ENCODE measurements at places on chromosomes 4 and X.

DNA sequence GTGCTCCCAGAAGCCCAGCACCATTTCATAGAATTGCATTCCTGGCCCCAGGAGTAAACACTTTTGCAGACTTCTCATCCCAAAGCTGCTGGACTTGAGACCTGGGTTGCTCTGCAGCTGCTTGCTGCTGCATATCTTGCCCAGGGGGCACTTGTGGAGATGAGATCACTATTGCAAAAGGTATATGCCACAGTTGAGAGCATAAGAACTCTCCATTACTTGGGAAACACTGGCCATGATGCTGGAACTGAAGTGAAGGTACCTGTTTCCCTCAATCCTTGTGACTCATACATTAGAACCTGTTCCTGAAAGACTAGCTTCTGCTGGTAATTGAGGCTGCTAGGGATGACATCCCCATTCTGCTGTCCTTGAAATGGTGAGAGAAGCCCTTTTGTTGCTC is 43.1 kb upstream of the WDR1 start:
- DNase-seq, result peak; percentile 54

GRCh38 chr4:156505341-156505955 is 466.2 kb downstream of the PDGFC start:
- DNase-seq, result no peak

DNA sequence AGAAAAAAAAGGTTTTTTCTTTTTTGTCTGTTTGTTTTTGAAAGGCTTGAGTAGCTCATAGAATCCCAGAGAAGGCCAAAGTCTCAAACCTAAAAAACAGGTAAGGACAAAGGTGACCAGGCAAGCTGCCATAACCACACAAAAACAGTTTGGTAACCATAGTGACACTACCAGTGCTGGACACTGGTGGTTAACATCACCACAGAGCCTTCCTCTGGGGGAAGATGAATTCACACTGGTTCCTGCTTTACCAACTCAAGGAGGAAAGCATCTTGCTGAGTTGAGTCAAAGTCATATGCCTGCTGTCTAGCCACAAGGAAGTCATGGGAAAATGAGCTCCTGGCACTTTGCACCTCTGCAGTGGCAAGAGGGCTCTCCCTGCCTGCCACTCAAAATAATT is 32.5 kb downstream of the IDS start:
- no peak for DNase-seq

DNA sequence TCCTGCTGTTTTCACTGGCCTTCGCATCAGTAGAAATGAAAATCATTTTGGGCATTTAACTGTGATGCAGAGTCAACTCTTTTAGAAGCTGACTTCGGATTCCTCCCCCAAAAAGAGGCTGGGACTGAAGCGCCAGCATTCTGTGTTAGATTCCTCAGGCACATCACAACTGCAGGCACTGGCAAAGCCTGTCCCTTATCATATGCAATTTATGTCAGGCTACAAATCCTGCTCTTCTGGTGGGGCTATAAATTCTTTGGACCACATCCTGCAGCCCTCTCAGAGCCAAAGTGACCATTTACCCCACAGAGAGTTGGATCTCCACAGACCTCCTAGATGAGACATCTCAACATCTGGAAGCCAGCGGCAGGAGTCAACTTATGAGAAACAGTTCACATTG is 138.4 kb downstream of the CBR4 start:
- no peak for DNase-seq

- DNase-seq, result no peak
These were observed 56.8 kb downstream of the CXCL13 start for GRCh38 chr4:77662396-77662795.

DNA sequence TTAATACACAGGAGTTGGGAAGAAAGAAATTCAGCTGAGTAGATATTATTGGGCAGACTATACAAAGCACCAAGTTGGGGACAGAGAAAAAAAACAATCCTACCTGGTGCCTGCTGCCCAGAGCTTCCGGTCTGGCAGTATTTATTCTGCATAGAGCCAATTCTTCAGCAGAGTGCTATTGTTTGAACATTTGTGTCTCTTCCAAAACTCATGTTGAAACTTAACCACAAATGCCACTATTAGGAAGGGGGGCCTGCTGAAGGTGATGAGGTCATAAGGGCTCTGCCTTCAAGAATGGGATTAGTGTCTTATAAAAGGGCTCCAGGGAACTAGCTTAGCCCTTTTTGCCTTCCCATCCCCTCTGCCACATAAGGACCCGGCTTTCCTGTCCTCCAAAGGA is 136.2 kb downstream of the EVC2 start:
- DNase-seq, result no peak

- no peak for DNase-seq
These were observed 17.5 kb downstream of the LIAS start for GRCh38 chr4:39476187-39476895.

GRCh38 chrX:53494436-53494835 is 60.3 kb upstream of the HSD17B10 start:
- DNase-seq, result no peak

GRCh38 chr4:183831026-183831446 is 74.1 kb upstream of the STOX2 start:
- DNase-seq, result no peak

- no peak for DNase-seq
These were observed 40.7 kb upstream of the ARMCX5 start for GRCh38 chrX:102558607-102559006.

DNA sequence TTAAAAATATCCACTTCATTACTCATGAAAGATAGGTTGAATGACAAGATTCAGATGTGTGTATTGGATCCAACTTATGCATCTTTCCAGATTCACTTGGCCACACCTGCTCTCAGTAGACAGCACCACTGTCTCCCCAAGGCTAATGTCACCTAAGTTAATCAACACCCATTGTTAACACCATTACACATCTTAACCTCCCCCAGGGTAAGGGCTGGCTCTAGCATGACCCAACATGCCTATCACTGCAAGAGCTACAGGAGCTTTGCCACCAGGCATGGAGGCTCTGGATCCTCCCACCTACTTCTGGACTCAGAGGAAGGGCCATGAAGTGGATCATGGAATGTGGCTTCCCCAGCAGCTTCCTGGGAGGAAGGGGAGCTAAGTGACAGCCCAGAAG is 32.8 kb upstream of the LSM6 start:
- DNase-seq, result peak; percentile 92

DNA sequence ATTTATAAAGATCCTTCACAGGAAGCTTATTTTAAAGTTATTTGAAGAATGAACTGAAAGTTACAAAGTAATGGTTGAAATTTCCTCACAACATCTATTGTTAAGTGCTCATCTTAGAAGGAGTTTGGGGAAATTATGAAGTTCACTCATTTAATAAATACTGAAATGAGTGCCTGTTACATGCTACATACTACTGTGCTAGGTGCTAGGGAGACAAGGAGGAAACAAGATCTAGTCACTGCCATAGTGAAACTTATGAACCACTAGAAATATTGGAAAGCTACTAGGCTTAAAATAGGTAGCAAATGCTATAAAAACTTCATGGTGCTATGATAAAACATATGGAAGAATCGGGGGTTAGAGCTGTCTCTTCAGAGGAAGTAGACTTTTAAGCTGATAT is 97.1 kb downstream of the JADE1 start:
- DNase-seq, result no peak

DNA sequence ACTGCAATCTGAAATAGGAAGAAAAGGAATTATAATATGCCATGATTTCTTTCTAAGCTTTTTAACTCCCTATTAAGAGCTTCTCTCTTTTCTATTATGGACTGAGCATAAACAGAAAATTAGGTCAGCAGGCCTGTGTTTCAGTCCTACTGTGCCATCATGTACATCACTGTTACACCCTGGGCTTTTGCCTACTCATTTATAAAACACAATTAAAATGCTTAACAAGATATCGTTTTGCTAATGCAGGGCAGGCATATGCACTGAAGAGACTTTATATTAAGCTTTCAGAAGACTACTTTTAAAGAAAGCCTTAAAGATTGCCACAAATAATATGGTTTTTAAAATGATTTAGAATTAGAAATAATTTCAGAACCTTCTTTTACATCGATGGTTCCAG is 828 bp upstream of the BBS12 start:
- DNase-seq, result no peak

GRCh38 chrX:40098264-40099054 is 701 bp upstream of the BCOR start:
- DNase-seq, result no peak

DNA sequence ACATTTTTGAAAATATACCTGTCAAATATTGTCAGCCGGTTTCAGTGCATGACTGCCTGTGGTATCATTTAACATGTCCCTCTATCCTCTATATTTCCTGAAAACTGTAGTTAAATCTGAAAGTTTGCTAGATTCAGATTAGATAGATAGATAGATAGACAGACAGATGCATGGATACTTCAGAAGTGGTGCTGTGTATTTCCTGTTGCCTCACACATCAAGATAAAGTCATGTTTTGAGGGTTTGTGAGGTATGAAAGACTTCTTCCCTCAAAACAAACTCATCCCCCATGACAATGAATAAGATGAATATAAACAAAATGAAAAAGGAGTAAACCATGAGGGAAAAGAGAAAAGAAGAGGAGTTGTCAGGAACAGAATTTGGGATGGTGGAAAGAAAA is 6.0 kb upstream of the BST1 start:
- no peak for DNase-seq

- no peak for DNase-seq
These were observed 140.6 kb downstream of the NEXMIF start for GRCh38 chrX:74784629-74785028.

- peak; percentile 63 for DNase-seq
These were observed 49.2 kb downstream of the CENPVL3 start for GRCh38 chrX:51569561-51569960.
